ENCODE measurements at places on chromosomes 6 and 20. TPM values are rescaled to one million over a fixed set of nuclear protein-coding genes. Genes with fewer than 3 reads are reported as not detected.

DNA sequence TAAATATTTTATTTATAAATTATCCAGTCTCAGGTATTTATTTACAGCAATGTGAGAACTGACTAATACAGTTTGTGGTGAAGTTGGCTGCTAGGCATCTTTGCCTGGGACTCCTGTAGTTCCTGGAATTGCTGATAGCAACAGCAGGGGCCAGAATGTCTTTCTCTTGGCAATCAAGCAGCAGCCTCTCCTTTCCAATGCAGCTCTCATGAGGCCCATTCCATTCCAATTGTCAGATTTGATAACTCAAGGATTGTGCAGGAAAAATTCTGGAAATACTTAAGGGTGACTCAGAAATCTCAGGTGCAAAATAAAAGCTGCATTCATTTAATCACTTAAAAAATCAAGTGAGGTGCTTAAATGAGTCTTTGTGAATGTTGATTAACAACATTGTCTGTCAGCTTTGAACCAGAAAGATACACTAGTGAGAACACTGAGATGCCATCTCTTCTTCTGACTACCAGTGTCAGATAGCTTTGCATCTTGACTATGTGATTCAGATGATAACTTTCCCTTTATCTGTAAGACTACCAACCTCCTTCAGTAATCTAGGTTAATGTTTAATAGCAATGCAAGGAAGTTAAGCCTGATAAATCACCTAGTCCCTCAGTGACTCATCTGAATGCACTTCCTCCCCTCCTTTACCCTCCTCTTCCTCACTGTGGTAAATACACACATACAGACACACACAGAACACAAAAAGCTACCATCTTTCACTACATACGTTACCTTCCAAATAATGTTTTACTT lies 32.1 kb upstream of the COL21A1 start:
- no peak for DNase-seq

The FOXS1 gene
- total RNA-seq = 0.48 TPM

DNA sequence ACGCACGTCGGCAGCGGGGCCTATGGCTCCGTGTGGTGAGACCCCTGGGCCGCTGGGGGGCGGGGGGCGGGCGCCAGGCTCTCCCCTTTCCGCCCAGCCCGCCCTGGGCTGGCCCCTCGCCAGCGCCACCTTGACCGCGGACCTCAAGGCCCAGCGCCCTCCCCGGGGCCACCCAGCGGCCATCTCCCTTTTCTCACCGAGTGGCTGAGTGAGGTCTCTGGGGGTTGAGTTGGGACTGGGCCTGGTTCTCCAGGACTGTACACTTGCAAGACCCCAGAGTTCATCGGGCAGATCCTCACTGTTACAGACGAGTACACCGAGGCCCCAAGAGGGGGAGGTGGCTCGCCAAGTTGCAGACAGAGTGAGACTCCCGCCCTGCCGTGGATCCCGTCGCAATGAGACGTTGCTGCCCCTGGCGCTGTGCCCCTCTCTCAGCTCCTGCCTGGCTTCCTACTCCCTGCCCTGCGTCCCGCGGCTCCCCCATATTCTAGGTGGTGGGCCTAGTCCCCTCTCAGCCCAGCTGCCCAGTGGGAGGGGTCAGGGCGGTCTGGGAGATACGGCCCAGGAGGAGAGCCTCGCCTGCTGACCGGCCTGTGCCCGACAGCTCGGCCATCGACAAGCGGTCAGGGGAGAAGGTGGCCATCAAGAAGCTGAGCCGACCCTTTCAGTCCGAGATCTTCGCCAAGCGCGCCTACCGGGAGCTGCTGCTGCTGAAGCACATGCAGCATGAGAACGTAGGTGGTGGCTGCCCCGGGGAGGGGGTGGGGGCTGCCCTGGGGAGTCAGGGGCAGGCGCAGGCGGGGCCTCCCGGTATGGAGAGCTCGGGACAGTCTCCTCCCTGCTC lies 576 bp downstream of the MAPK13 start:
- no peak for DNase-seq

DNA sequence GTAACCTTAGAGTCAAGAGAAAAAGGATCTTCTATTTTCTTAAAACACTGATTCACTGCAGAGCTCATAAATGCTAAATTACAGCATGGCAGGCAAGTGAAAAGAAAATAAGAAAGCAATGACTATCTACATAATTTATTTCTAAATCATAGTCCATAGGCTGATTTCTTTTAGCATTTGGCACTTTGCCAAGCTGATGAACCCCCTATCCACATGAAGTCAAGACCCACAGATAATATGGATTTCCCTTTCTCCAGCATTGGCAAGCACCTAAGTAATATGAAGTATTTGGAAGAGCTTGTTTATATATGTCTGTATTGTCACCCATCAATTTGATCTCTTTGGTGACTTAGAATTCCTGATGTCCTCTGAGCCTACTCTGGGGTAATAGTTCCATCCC lies 47.9 kb upstream of the MRAP2 start:
- no peak for DNase-seq

GRCh38 chr6:124577734-124578281 lies 384.4 kb upstream of the RNF217 start:
- DNase-seq = no peak

GRCh38 chr6:7647504-7647903 lies 57.5 kb downstream of the SNRNP48 start:
- DNase-seq = no peak

The SH3BGRL2 gene
- total RNA-seq = 51.2 TPM

DNA sequence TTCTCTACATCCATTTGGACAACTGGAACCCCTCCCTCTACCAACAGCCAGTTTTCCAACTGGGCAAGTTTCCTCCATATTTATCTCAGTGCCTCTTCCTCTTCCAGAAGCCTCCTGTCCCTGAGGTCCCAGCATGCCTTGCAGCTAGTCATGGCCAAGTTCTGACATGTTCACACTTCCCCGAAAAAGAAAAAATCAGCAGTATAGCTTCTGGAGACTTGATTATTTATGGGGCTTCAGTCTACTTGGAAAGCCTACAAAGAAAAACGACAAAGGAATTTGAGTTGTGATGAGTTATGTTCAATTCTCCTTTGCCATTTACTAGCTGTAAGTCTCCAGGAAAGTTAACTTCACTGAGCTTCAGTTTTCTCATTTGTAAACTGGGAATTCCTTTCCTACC lies 406.5 kb downstream of the MAFB start:
- DNase-seq = no peak

DNA sequence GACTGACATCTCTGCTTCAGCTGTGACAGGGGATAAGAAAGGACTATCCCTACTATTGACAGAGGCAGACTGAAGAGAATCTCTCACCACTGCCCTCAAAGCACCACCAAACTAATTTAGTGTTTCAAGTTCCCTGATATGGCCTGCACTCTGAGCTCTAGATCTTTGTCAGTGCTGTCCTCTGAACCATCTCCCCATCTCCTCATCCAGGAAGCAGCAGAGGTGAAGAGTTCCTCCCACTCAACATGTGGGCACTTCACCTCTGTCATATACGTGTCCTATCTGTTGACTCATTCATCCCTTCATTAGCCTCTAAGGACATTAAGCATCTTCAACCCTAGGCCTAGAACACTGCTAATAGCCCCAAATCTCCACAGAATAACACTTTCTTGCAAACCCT lies 14.1 kb downstream of the FAM210B start:
- DNase-seq = no peak

- no peak for DNase-seq
These were observed 10.4 kb upstream of the EDN3 start for GRCh38 chr20:59289994-59290393.

Measured in omental fat pad (tissue), 4 donors.